ENCODE measurements at places on chromosomes 4 and X. TPM values are rescaled to one million over a fixed set of nuclear protein-coding genes. Genes with fewer than 3 reads are reported as not detected.

The TMEM271 gene
- not detected for polyA plus RNA-seq

The C4orf50 gene
- polyA plus RNA-seq = not detected

The MMRN1 gene
- polyA plus RNA-seq = not detected

The CTAG2 gene
- polyA plus RNA-seq = 59.8 TPM

The UGT2A1 gene
- not detected for polyA plus RNA-seq

The PRKG2 gene
- 0.27 TPM for polyA plus RNA-seq

The ODAM gene
- polyA plus RNA-seq = not detected

The RBMXL3 gene
- polyA plus RNA-seq = not detected

The GAGE2A gene
- not detected for polyA plus RNA-seq

The KLHL4 gene
- polyA plus RNA-seq = 0.50 TPM
